Stimulated activated CD4-positive, alpha-beta T cell treated with anti-CD3 and anti-CD28 coated beads, Interleukin-2, amount 100 ng/mL, for 48 hours (primary cell): ENCODE measurements at places on chromosomes 1 and 21.

DNA sequence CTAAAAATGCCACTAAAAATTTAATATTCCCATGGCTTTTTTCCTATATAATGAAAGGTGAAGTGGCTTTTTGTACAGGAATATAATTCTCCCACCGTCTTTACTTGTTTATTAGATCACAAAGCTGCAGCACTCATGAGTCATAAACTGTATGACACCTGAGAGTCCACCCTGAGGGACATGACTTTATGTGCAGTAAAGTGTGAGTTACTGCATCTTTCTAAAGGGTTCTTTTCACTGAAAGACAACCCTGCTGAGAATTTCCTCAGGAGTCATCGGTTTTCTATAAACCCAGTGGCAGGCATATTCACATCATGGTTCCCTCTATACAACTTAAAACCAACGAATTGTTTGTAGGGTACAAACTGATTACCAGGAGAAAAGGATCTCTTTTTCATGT lies 77.4 kb downstream of the APP start:
- DNase-seq: no peak

DNA sequence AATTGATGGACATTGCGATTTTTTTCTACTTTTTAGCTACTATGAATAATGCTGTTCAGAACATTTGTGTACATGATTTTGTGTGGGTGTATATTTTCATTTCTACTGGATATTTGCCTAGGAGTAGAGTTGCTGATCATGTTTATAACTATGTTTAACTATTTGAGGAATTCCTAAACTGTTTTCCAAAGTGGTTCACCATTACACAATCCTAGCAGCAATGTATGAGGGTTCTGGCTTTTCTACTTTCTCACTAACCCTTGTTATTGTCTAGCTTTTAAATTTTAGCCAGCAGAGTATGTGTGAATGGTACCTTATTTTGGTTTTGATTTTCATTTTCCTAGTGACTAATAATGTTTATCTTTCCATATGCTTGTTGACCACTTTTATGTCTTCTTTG lies 86.2 kb downstream of the ATG4C start:
- DNase-seq: no peak

GRCh38 chr1:235643837-235644692 lies 5.5 kb downstream of the GNG4 start:
- DNase-seq: no peak

DNA sequence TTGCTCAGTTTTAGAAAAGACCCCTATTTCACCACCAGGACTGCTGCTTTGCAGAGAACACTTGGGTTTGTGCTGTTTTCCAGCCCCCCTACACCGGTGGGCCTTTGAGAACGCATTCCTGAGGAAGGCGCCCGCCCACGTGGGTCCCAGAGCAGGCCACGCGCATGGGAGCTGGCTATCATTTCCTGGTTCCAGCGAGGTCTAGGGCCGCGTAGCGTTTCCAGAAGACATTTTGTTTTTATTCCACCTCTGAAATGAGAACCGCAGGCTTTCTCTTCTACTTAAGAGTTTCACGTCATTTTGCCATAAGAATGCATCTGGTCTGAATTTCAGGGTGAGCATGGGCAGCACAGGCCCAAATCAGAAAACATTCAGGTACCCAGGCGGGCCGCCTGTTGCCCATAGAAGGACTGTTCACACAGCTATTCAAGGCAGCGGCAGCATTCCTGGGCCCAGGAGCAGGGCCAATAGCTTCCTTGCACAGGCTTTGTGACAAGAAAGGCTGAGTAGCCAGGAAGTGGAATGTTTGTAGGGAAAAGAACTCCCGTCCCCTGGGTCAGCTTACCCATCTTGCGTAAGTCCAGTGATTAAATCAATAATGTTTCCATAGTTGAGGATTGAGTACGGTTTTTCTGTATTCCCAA lies 1.4 kb upstream of the KLHL21 start:
- DNase-seq: no peak

DNA sequence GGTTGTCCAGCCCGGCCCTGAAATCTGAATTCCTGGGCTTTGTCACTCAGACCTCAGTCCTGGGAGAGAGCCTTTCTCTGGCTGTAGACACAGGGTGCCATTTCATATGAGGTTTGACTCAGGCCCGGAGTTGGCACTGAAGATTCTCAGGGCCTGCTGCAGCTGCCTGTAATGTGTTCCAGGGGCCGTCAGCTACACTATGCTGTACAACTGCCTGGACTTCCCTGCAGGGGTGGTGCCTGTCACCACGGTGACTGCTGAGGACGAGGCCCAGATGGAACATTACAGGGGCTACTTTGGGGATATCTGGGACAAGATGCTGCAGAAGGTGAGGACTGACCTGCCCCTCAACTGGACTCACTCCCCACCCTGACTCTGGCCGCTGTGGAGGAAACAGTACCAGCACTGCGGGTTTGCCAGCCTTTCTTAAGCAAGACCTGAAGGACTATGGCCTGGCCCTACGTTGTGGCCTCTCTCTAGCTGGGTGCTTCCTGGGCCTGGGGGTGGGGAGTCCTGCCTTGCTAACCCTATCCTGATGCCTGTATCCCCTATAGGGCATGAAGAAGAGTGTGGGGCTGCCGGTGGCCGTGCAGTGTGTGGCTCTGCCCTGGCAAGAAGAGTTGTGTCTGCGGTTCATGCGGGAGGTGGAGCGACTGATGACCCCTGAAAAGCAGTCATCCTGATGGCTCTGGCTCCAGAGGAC lies 18.9 kb downstream of the FAAH start:
- no peak for DNase-seq

GRCh38 chr1:244002721-244003120 lies 48.4 kb upstream of the ZBTB18 start:
- DNase-seq: no peak

GRCh38 chr21:45897191-45898027 lies 84.2 kb upstream of the COL6A1 start:
- no peak for DNase-seq

GRCh38 chr1:200473698-200474371 lies 64.0 kb upstream of the ZNF281 start:
- no peak for DNase-seq

DNA sequence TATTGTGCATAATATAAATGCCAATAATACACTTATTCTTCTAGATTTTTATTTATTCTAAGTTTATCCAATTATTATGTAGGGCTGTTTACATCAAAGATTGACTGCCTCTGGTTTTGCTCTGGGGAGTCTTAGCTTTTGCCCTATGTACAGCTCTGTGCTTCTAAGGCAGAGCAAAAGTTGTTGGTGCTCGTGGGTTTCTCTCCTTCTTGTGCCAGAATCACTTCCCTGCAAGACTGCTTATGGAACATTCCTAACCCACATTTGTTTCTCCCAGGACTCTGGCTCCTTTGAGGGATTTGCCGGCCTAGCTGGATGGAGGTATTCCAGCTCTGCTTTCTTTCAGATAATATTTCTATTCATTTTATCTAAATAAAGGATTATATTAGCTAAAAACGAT lies 849.1 kb downstream of the USP25 start:
- no peak for DNase-seq

DNA sequence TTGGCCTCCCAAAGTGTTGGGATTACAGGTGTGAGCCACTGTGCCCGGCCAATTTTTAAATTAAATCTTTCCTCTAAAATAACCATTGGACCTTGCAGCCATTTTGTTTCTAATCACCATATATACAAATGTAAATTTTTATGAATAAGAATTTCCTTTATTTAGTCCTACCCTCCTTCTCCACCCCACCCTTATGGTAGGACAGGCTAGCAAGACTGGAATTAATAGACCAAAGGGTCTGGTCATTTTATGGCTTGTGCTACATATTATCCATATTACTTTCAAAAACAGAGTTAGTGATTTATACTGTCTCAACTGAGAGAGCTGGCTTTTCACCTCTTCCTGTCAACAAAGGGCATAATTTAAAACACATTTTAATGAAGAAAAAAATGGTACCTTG lies 26.5 kb downstream of the L1TD1 start:
- no peak for DNase-seq

DNA sequence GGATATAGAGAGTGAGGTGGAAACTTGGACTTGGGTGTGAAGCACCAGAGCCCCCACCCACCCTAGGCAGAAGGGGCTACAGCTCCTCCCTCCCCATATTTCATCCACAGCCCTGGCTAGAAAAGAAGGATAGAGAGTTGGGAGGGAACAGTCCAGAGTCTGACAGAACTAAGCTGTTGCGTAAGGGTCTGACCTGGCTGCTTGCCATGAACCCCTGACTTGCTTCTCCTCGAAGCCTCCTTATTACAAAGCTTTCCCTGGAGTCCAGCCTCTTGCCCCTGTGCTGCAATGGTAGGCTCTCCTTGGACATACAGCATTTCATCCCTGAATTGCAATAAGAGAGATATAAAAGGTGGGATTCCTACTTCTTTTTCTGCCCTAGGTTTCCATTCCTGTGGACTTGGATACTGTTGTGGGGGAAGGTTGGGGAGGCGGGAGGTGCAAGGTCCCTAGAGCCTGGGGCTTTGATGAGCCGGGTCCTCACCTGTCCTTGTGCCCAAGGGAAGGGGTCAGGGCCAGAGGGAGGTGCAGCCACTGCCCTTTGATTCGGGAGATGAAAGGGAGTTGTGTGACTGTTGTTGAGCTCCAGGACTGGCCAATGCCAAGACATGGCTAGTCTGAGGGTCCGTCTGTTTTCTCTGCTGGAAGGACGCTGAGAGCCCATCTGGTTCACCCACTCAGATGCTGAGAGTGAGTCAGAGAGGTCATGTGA lies 2.7 kb downstream of the RHBG start:
- DNase-seq: no peak

GRCh38 chr1:117959364-117959763 lies 29.8 kb downstream of the WDR3 start:
- DNase-seq: no peak

- no peak for DNase-seq
These were observed 106.5 kb downstream of the RGS7 start for GRCh38 chr1:241250465-241250864.

DNA sequence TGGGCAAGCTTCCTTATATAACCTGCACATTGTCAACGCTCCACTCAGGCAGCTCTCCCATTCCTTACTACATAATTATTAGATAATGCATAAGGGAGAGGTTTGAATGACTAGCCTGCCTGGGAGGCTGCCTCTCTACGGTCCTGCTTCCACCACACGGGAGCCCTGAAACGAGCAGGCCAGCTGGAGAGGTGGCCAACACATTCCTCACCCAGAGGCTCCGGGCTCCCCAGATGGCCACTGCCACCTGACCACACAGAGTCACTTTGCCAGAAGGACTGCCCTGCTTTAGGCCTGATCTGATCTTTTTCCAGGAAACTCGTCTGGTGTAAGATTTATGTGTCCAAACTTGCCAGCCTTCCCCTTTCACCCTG lies 27.9 kb downstream of the HIVEP3 start:
- DNase-seq: no peak

DNA sequence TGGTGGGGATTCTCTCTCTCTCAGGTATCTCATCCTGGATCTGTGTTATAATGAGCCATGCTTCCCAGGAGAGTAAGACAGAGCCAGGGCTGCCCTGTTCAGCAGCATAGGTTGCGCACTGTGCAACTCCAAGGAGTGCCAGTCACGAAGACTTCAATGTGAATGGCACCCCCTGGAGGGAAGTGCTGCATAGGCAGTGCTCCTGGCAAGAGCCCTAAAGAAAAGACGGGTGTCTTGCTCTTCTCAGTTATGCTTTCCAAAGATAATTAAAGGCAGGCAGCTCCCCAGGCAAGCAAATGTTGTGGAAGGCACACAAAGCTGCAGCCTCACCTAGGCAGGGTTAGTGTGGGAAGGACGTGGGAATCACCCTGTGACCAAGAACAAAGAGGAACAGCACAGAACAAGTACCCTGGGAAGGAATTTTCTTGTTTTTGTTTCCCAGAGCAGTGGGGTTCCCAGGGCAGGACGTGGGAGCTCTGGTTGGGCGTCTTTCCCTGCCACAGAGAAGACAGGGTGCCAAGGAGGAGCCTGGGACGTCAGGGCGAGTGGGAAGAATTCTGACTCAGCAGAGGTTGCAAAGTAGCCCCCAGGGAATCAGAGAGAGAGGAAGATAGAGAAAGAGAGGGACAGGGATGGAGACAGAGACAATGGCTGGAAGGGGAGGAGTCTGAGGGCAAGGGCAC lies 120.9 kb downstream of the KCNN3 start:
- peak; percentile 56 for DNase-seq

GRCh38 chr1:223815865-223816264 lies 29.9 kb downstream of the TP53BP2 start:
- no peak for DNase-seq

DNA sequence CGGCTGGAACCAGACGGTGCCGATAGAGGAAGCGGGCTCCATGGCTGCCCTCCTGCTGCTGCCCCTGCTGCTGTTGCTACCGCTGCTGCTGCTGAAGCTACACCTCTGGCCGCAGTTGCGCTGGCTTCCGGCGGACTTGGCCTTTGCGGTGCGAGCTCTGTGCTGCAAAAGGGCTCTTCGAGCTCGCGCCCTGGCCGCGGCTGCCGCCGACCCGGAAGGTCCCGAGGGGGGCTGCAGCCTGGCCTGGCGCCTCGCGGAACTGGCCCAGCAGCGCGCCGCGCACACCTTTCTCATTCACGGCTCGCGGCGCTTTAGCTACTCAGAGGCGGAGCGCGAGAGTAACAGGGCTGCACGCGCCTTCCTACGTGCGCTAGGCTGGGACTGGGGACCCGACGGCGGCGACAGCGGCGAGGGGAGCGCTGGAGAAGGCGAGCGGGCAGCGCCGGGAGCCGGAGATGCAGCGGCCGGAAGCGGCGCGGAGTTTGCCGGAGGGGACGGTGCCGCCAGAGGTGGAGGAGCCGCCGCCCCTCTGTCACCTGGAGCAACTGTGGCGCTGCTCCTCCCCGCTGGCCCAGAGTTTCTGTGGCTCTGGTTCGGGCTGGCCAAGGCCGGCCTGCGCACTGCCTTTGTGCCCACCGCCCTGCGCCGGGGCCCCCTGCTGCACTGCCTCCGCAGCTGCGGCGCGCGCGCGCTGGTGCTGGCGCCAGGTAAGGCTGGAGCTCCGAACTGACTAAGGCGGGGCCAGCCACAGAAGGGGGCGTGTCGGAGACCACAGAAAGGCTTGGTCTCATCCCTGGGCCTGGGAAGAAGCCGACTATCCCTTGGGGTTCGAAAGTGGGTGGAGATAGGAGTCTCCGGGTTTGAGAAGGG lies 486 bp downstream of the SLC27A3 start:
- DNase-seq: peak; percentile 46

DNA sequence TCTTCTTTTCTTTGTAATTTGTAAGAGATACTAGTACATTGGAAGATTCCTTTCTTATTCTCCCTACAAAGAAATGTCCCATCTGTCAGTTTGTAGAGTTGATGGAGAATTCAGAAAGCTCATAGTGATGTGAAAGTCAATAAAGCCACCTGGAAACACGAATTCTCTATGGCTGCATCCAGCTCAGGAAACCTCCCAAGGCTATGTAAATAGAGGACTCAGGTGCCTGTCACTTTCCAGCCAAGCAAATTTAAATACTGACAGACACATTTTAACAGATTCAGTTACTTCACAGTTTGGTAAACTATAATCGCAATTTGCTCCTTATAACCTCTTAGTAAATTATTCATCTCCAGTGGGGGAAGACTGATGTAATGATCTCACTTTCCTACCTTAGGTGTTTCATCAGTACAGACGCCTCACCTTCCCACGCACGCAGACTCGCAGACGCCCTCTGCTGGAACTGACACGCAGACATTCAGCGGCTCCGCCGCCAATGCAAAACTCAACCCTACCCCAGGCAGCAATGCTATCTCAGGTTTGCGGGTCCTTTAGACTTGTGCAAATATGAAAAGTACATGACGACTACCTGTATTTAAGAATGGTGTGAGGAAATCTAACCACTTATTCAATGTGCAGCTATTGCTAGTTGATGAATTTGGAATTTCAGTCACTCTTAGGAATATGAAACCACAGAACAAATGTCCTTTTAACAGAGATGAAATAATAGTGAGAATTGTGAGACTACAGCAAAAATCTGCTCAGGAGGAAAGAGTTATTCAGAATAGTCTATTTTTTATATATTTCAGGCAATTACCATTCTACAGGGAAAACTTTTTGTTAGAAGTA lies 60.6 kb downstream of the PTPRC start:
- DNase-seq: peak; percentile 80

- DNase-seq: no peak
These were observed 176.8 kb downstream of the LMO4 start for GRCh38 chr1:87505391-87505983.
